ENCODE measurements at places on chromosomes 5 and 9.

- no peak for DNase-seq
These were observed 7.9 kb downstream of the ISL1 start for GRCh38 chr5:51391175-51391574.

GRCh38 chr9:105178076-105178475, 66.4 kb upstream of the SLC44A1 start:
- no peak for DNase-seq

GRCh38 chr5:88882276-88883038, 527 bp downstream of the MEF2C start:
- peak; percentile 30 for DNase-seq

DNA sequence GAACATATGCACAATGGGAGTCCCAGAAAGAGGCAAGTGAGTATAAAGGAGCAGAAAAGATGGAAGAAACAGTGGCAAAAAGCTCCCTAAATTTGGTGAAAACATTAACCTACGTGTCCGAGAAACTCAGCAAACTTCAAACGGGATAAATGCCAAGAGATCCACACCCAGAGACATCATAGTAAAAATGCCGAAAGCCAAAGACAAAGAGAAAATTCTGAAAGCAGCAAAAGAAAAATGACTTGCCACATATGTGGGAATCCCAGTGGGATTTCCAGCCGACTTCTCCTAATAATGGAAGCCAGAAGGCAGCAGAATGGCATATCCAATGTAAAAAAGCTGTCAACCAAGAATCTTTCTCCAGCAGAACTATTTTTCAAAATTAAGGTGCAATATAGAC, 101.2 kb downstream of the ADAMTS2 start:
- DNase-seq = no peak

GRCh38 chr9:77022783-77023440, 3.5 kb downstream of the FOXB2 start:
- no peak for DNase-seq

GRCh38 chr5:53874409-53874808, 314.0 kb downstream of the NDUFS4 start:
- DNase-seq = peak; percentile 11

All from MV-4-11 (cell line).